Left lung (tissue), 14 donors: ENCODE measurements at places on chromosomes 7 and 10.

DNA sequence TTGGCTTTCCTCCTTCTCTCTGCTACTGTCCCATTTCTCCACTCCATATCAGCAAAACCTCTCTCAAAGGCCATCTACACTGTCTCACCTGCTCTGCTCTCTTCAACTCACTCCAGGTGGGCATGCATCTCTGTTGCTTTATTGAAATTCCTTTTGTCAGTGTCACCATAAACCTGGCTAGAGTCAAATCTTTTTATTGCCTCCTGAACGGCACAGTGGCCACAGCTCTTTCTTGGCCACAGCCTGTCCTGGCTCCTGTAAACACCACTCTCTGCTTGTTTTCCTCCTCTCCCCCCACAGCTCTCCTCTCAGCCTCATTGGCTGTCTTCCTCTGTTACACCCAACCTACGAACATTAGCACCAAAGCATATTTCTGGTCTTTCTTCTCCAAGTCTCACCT, 31.1 kb upstream of the TMEM273 start:
- DNase-seq, result no peak

DNA sequence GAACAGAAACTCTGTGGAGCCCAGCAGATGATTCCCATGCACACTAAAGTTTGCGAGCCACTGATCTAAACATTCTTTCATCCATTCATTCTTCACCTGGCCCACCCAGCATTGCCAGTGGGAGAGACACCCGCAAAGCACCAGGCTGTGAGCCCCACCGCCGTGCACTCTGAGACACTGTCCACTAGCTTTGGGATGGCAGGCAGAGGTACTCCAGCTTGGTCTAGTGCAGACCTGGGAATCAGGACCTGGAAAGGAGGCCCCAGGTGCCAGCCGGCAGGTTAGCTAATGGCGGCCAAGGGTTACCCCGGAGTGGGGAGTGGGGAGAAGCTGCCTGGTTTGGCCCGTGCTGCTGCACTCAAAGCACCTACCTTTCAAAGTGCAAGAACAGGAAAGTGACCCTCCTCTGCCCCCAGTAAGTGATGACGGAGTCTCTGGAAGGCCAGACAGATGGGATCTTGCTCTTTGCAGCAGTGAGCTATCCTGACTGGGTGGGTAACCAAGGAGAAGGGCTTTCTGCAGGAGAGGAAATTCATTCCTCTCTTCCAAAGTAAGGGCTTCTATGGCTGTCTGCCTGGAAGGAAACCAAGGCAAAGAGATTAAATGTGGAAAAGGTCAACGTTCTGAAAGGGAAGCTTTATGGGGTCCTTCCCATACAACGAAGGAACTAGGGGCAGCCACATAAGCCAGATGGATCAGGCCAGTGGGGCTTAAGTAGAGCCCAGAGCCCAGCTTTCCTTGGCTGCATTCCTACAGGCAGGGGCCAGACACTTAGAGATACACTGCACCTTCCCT, 74.2 kb upstream of the LRRC4 start:
- no peak for DNase-seq

DNA sequence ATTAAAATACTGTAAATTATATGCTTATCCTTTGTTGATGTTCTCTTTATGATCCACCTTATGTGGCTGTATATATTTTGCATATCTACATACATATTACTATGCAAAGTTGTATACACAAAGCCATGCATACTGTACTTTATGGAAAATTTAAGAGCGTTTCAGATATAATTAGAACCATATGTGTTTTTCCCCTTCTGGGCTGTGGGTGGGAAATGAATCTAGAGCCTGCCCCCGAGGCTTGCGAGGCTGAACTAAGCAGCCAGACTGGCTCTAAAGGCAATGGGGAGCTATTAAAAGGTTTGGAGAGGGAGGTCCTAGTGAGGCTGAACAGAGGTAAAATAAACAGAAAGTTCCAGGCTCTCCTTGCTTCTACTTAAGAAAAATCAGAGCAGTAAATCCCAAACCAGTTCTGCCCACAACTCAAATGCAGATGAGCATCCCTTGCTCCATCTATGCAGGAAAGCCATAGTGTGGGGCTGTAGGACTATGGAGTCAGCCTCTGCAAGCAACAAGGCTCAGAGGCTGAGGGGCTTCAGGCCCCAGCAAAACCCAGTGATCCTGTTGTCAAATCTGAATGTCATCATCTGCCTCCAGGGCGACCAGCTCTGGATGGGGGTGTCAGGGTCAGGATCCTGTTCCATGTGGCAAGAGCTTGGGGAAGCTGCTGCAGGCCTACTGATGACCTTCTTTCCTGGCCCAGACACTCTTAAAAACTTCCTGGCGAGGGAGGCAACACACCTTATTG, 14.1 kb upstream of the DDIT4 start:
- DNase-seq, result peak; percentile 31

DNA sequence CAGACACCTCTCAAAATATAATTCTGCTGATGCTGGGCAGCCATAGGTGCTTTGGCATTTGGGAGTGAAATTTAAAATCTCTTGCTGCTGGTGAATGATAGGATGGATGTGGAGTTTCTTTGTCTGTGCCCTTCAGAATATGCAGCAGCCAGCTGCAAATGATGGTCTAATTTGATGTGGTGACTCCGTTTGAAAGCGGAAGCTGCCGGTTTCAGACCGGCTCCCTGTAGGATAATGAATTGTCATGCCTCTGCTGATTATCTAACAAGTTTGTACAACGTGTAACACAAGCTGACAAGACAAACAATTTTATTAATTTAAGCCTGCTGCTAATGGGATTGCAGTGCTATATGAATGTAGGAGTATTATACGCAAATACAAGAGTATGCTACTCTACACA, 103.5 kb downstream of the SND1 start:
- DNase-seq, result no peak

- no peak for DNase-seq
Measured at GRCh38 chr7:42104231-42104630, 132.8 kb downstream of the GLI3 start.

- no peak for DNase-seq
Measured at GRCh38 chr10:4396401-4397283, 429.4 kb upstream of the AKR1E2 start.
